ENCODE measurements at places on chromosomes 5 and 9.

DNA sequence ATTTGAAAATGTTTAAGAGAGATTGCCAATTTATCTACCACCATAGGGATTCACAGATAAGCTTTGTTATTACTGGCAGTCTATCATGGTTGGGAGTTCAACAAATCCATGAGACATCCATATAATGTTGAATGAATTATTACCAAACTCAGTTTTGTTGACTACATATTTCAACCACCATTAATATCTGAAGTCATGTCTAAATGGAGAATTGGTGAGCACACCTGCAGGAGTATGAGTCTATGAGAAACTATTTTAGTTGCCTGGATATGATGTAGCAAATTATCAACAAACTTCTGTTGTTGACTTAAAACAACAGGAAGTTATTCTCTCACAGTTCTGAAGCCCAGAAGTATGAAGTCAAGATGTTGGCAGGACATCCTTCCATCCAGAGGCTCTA lies 126.8 kb upstream of the FBXL7 start:
- no peak for DNase-seq

- no peak for DNase-seq
Observed at GRCh38 chr5:53994148-53994547, 316.2 kb downstream of the ARL15 start.

DNA sequence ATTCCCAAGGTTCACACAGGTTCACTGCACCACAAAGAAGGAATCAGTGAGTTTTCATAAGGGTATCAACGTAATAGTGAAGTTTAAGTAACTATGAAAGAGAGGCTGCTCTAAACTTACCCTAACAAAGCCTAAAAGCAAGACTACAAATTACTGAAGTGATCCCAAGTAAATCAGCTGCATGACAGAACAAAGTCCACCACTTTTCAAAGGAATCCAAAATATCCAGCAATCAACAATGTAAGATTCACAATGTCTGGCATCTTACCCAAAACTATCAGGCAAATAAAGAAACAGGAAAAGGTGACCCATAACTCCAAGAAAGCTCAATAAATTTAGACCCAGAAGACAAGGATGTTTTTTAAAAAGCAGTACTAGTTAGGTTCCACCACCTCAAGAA lies 70.1 kb downstream of the GNAQ start:
- no peak for DNase-seq

- no peak for DNase-seq
Observed at GRCh38 chr9:111287127-111287526, 42.9 kb downstream of the OR2K2 start.

- no peak for DNase-seq
Observed at GRCh38 chr5:117803533-117803932, 1184.8 kb downstream of the DTWD2 start.

DNA sequence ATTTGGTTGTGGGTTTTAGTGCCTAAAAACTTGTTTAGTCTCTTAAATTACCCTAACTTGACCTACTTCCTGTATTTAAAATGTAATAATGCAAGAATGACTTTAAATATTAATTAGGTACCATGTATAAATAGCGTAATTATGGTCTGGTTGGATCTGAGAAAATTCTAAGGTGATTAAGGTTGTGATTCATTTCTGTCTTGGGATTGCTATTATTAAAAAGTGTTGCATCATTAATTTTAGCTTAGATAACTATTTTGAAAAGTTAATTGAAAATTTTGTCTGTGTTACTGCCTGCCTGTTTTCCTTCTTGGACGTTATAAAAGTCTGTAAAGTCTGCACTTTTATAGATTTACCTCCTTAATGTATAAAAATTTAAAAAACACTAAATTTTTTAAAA lies 11.8 kb downstream of the LRRC70 start:
- DNase-seq, result no peak

- no peak for DNase-seq
Observed at GRCh38 chr9:20219437-20219836, 402.9 kb downstream of the MLLT3 start.

DNA sequence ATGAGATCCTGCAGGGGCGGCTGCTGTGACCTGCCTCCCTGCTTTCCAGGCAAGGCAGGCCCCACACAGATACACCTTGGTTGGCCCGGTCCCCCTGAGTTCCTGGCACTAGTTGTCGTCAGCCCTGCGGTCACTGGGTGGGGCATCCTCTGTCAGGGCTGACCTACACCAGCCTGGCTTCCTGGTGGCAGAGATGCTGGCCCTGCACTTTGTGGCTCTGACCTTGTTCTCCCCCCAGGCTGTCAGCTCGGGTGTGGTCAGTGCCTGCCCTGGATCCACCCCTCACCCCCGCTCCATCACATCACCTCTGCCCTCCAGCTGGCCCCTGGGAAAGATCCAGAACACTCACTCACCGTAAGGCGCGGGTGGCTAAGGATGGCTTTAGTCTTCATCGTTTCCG lies 74.1 kb downstream of the PHF2 start:
- DNase-seq, result no peak

- no peak for DNase-seq
Observed at GRCh38 chr9:78525986-78526560, 229.1 kb downstream of the PSAT1 start.

- DNase-seq, result peak; percentile 34
Observed at GRCh38 chr5:1917830-1918487, 35.2 kb upstream of the IRX4 start.

DNA sequence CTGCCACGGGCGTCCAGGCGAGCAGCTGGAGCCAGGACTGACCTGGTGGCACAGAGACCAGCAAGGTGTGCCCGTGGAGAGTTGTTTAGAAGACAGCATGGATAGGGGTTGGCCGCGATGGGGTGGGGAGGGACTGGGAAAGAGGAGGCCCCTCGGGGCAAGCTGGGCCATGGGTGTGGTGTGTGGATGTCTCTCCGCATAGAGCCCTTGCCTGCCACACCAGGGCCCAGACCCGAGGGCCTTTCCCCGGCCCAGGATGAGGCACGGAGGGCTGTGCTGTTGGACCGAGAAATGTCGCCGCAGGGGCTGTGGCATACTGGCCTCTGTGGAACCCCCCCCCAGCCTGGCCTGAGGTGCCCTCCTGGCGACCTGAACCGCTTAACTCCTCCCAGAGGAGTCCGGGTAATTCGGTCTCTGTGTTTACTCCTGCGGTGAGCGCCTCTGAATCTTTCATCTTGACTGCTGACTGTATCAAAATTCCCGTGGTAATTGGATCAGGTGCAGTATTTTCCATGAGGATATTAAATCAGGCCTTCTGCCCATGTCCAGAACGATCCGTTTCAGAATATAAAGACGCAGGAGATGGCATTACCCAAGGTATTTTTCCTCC lies 22.5 kb upstream of the LAMC3 start:
- DNase-seq, result no peak

DNA sequence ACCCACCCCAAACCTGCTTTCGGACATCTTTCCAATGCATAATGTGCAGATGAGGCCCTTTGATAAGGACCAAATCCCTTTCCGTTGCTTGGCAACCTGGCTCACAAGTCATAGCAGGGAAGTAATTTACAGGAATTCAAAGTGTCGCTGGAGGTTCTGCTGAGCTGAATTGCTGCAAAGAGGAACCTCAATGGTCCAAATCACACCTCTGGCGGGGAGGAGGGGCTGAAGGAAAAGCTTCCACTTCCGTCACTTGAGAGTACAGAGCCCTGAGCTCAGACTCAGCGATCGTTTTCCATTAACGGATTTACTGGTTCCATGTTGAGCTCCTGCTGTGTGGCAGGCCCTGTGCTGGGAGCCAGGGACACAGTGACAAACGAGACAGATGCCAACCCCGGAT lies 99.3 kb downstream of the KCNIP1 start:
- DNase-seq, result no peak

DNA sequence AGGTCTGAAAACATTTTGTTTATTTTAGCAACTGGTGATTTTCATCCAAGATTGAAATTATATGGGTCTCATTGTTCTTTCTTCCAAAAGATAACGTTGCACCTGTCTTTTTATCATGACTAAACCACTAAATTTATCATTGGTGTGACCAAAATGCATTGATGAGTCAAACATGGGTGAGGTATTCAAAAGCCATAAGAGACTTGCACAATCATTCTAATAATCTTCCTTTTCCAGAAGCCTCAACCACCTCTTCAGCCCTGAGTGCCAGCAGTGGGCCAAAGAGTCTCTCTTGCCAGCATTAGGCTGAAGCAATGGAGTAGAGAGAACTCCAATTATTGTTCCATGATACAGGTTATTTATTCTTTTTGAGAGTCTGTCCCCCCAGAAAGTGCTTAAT lies 198.9 kb downstream of the LURAP1L start:
- no peak for DNase-seq

GRCh38 chr5:138985256-138985655 lies 110.1 kb upstream of the LRRTM2 start:
- peak; percentile 47 for DNase-seq

DNA sequence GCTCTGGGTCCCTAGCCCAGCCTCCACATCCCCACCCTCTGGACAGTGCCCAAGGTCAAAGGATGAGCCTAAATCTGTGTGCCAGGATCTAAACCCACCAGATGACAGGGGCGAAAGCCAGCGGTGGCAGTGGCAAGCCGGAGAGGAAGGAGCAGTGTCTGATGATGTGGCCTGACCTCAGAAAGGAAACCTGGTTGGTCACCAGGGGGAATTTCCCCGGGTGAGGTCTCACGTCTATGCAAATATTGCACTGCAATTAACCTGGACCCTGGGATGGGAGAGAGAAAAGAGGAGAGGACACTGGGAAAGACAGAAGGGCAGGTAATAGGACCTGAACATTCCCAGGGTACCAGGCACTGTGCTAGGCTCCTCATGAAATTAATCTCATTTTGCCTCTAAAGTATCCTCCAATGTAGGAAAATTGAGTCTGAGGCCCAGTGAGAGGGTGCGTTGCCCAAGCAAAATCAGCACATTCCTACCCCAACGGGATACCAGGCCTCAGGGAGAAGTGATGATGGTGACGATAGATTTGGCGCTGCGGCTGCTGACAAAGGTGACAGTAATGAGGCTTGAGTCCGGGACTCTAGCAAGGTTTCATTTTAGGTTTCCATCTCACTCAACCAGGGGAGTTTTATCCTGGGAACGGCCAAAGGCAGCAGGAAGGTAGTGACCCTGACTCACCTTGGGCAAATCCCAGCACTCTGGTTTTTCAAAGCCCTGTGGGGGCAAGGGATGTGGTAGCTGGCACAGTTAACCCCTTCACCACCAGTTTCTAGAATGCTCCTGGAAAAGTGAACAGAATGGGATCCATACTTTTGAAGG lies 13.4 kb upstream of the TNIP1 start:
- peak; percentile 54 for DNase-seq

DNA sequence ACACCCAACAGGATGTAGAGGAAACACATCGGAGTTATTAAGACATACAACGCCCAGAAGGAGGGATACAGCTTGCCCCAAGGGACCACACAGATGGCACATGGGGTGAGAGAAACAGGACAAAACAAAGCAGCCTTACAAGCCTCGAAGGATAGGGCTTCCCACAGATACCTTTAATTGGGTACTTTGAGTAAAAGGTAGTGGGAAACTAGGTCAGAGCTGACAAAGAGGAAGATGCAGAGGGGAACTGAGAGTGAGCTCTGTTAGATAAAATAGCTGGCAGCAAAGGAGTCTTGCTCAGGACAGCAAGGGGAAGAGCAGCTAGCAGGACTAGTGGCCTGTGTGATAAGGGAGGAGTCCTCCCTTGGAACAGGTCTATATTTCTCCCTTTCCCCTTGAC lies 48.2 kb downstream of the OTP start:
- no peak for DNase-seq

GRCh38 chr9:81999806-82000205 lies 11.2 kb downstream of the SPATA31D1 start:
- DNase-seq, result no peak

- DNase-seq, result no peak
Observed at GRCh38 chr5:16736158-16736995, 119.6 kb upstream of the RETREG1 start.

- DNase-seq, result no peak
Observed at GRCh38 chr9:15370466-15371447, 51.9 kb upstream of the SNAPC3 start.

- DNase-seq, result peak; percentile 75
Observed at GRCh38 chr5:82174128-82174918, 103.8 kb downstream of the RPS23 start.

GRCh38 chr5:80870442-80870841 lies 89.7 kb upstream of the RASGRF2 start:
- DNase-seq, result no peak

- DNase-seq, result peak; percentile 68
Observed at GRCh38 chr5:150781706-150782614, 3.4 kb downstream of the SMIM3 start.

DNA sequence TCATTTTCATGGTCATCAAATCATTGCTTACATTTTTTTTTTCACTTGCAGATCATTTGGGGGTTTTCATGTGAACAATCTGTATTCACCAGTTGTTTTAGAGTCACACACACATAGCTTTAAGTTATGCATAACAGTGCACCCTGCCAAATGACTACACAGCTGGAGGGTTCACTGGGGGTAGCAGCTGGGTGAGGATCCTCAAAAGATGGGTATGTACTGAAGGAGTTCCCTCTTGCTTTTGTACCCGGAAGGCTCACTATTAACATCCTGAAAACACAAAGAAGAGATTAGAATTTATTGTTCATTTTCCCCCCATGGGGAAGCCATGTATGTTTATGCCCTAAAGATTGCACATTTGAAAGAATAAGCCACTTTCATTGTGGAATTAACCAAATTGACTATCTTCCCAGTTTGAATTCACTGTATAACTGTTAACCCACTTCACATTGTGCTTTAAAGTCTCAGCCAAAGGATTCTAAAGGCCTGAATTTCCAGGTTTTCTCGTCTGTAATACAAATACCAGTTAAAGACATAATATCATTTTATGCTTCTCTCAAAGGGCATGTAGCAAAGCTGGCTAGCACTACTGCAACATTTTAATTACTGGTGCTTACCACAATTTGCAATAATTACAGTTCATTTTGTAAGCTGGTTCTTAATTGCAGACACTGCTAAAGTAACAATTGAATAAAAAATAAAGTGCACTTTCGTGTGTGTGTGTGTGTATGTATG lies 466.4 kb upstream of the MEF2C start:
- no peak for DNase-seq

GRCh38 chr5:126248611-126249010 lies 174.6 kb upstream of the GRAMD2B start:
- no peak for DNase-seq

DNA sequence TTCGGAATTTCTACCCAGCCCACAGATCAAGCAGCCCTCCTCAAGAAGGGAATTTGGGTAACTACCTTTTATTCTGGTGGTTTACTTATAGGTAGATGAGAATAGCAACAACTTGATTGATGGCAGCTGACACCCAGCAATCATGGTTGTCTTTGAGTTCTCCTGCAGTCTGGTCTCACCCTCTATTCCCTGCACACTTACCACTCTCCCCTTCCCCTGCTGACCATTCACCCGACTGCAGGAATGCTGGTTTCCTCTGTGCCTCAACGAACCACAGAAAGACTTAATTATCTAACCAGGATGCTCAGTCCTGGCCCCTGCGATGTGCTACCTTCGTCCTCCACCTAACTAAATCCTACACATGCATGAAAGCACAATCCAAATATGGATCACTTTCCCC lies 243.0 kb downstream of the RFK start:
- no peak for DNase-seq

GRCh38 chr5:10743526-10743925 lies 17.5 kb downstream of the DAP start:
- no peak for DNase-seq

All from Peyer's patch (tissue), 4 donors.